Posterior vena cava (tissue), 2 donors: ENCODE measurements at places on chromosomes 4 and X. TPM values are rescaled to one million over a fixed set of nuclear protein-coding genes. Genes with fewer than 3 reads are reported as not detected.

DNA sequence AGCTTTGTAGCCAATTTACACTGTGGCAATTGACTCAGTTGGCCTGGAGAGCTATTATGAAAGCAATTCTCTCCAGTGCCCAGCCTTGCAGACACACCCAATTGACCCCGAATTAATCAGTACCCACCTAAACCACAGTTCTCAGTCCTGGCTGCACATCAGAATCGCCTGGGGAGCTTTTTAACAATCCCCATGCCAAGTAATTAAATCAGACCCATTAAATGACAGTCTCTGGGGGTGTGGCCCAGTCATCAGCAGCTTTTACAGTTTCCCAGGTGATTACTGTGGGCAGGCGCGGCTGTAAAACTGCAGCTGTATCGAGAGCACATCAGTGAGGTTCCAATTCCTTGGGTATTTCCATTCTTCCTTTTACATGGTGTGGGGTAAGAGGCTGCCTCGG lies 460.9 kb upstream of the FAT1 start:
- no peak for DNase-seq

DNA sequence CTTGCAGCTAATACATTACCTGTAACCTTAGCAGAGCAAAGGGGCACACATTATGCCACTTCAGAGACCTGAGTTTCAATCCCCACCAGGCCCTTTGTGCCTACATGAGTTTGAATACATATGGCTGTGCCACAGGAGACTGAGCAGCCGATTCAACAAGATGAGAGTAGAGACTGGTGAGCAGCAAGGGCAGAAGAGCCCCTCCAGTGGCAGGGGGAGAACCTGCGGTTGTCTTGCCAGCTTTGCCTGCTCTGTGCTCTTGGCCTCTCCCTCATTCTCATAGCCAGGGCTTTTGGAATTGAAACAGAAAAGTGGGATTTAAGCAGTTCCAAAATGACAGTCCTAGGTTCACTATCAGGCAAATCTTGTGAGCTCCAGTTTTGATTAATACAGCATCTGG lies 52.3 kb upstream of the CLNK start:
- no peak for DNase-seq

DNA sequence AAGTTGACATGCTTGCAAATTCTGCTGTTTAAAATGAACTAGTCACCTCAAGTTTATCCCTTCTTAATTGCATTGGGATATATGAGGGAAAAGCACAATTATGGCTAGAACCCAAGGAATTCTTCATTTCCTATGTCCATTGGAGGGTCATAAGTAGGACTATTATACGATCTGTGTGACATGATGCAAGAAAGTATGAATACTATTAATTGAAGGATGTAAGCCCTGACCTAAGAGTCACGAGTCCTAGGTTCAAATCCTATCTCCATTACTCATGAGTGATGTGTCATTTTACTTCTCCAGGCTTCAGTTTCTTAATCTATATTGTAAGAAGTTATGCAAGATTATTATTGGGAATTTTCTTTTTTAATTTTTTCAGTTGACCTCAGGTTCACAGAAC lies 542.9 kb upstream of the GRIA3 start:
- no peak for DNase-seq

GRCh38 chrX:68421636-68422035 lies 11.7 kb downstream of the OPHN1 start:
- no peak for DNase-seq

The RHOXF2 gene
- not detected for total RNA-seq
